CD4-positive, alpha-beta T cell treated with Interleukin-12 subunit alpha and Interleukin-12 subunit beta, for 1 hour (primary cell): ENCODE measurements at places on chromosomes 3 and 15.

GRCh38 chr15:82731527-82731926, 21.9 kb upstream of the AP3B2 start:
- DNase-seq, result no peak

- peak; percentile 10 for DNase-seq
Measured at GRCh38 chr3:8658306-8659212, 14.0 kb upstream of the SSUH2 start.

DNA sequence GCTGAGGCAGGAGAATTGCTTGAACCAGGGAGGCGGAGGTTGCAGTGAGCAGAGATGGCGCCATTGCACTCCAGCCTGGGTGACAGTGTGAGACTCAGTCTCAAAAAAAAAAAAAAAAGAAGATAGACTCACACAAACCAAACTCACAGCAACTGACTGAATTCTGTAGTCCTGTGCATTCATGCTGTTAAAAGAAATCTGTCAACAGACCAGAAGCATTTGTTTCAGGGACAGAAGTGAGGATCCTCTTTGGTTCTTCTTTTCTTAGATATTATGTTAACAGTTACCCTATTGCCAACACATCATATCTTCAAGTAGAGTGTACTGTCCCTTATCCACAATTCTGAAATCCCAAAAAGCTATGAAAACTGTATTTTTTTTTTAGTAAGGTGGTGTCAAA, 192.4 kb downstream of the CDIN1 start:
- no peak for DNase-seq

- no peak for DNase-seq
Measured at GRCh38 chr15:98827217-98827616, 178.9 kb downstream of the IGF1R start.

GRCh38 chr15:101048581-101049030, 129.4 kb downstream of the LRRK1 start:
- no peak for DNase-seq

GRCh38 chr3:23202921-23203707, at the start of gene UBE2E2:
Gene UBE2E2, plus strand, starts transcription at chr3:23203327.
- DNase-seq, result peak; percentile 45

GRCh38 chr15:96053781-96054428, 276.6 kb upstream of the NR2F2 start:
- no peak for DNase-seq

DNA sequence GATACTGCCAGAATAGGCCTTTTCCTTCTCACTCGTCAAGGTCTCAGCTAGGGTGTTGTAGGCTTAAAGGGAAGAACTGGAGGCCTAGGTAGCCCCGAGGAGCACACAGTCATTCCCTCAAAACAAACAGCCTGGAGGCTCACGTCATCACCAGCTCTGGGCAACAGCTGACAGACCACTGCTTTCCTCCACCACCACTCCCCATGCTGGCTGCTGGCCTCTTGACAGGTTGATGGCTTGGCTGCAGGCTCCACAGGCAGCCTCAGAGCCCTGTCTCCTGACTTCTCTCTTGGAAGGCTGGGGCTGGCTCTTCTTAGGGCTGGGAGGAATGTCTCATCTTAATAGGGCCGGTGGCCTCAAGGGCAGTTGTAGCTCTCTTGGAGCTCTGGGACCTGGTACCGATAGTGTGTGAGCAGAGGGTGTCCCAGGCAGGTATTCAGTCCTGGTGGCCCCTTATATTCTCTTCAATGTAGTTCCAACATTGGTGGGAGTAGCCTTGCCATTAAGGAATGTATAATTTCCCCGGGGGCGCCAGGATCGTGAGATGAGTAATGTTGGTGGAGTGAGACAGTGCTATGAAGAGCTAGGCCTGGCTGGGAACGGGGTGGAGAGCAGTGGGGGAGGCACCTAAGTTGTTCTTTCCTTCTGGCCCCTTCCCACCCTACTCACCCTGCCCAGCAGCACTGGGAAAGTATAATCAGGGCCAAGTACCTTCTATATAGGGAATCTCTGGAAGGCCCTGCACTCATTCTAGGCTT, 6.1 kb upstream of the AP2M1 start:
- no peak for DNase-seq

DNA sequence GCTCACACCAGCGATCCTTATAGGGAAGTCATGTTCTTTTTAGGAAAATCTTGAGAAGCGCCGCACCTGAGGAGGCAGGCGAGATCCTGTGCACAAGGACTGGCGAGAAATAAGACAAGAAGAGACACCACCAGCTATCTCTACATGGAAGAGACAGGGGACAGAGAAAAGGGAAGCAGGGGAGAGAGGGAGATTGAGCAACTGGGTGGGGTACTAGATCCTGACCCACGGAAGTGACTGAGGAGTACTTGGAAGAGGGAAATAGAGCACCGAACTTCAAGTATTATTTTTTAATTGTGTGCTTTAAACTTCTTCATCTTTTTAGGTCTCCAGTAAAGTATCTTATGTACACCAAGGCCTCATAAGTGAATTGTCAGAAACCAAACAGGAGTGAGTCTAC, 742.0 kb upstream of the LMCD1 start:
- no peak for DNase-seq

DNA sequence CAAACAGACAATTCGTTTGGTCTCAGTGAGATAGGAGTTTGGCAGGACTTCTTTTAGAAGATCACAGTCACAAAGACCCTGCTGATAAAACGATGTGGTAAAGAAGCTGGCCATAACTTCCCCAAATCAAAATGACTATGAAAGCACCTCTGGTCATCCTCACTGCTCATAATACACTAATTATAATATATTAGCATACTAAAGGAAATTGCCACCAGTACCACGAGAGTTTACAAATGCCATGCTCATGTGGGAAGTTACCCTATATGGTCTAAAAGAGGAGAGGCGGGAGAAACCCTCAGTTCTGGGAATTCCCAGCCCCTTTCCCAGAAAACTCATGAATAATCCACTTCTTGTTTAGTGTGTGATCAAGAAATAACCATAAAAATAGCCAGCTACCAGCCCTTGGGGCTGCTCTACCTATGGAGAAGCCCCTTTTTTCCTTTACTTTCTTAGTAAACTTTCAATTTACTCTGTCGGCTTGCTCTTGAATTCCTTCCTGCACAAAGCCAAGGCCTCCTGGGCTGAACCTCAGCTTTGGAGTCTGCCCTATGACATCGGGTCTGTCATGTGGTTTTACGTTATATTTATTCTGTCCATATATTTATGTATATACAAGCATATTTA, 115.8 kb upstream of the IGSF10 start:
- DNase-seq, result no peak

GRCh38 chr3:11591391-11592282, 52.1 kb downstream of the VGLL4 start:
- no peak for DNase-seq

- DNase-seq, result no peak
Measured at GRCh38 chr3:71546821-71547220, 36.7 kb downstream of the FOXP1 start.

DNA sequence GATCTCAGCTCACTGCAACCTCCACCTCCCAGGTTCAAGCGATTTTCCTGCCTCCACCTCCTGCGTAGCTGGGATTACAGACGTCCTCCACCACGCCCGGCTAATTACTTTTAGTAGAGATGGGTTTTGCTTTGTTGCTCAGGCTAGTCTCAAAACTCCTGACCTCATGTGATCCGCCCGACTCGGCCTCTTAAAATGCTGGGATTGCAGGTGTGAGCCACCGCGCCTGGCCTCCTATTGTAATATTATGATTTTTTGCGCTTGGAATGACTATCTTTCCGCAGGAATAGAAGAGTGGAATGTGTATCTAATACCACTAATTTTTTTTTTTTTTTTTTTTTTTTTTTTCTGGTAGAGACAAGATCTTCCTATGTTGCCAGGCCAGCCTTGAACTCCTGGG, 1.8 kb downstream of the ARL8B start:
- DNase-seq, result no peak

DNA sequence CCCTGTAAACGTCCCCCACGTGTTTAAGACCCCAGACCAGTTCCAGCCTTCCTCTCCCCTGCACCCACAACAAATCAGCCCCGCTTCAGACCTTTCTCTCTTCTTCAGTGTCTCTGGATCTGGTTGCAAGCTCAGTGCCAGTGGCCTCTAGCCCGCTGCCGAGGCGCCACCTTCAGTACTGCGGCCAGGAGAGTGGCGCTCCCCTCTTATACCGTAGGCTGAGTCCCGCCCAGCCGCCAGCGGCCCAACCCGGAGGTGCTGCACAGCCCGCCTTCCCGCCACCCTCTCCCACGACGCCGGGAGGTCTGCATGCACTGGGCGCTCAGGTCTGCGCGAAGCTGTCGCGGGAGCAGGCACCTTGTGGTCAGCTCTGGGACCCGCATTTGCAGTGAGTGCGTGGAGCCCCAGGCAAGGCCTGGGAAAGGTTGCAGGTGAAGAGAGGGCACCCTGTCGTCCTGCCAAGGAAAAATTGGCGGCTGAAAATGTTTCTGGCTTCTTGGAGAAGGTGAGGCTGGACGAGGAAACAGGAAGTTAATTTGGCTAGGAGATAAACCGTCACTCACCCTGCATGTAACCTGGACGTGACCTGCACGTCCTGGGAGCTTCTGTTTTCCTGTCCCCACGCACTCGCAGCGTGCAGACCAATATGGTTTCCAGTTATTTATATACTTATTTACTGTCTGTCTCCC, at the start of gene C2CD4B:
TSS of gene C2CD4B (minus strand) at position 182 of the 689 bp plus-strand sequence. CDS start 301 bp downstream, outside the sequence.
- DNase-seq, result no peak

- DNase-seq, result no peak
Measured at GRCh38 chr3:144165482-144165881, 193.9 kb downstream of the DIPK2A start.

GRCh38 chr3:195551381-195551978, 8.4 kb upstream of the PPP1R2 start:
- DNase-seq, result no peak

DNA sequence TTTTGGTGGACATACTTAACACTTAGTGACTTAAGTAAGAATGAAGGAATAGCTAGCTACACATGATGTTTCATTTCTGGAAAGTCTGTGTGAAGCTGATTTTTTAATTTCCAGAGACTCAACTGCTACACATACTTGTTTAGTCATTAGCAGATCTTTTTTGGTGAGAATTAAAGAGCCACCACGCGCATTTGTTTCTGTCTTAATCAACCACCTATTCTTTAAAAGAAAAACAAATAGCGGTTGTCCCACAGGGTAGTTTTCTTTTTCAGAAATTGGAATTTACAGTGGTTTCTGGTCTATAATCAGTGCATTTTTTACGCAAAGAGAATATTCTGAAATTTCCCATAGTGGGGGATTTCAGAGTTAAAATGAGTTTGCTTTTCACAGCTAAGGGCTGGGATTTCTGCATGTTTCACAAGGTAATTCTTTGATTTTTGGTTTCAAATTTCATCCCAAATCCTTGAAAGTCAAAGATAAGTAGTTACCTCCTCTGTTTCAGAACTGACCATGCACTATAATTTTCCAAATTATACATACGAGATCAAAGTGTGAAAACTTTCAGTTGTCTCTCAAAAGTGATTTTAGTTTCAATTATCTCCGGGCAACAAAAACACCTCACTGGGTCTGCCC, 631.0 kb upstream of the GRM7 start:
- DNase-seq, result no peak

GRCh38 chr3:141955175-141955574, 78.7 kb downstream of the ATP1B3 start:
- no peak for DNase-seq

DNA sequence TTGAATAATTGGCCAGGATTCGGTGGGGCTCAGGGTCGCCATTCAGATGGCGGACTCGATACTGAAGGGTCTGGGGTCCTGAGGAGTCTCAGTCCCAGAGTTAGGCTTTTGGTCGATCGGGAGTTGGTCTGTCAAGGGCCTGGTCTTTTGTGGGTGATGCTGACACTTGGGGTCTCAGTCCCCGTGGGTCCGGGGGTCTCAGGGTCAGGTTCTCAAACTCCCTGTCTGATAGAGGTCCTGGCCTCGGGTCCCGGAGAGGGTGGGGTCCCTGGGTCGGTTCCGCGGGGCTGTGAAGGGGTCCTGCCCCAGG, 467 bp downstream of the NCKIPSD start:
- no peak for DNase-seq

GRCh38 chr15:35064576-35065190, 20.4 kb downstream of the NANOGP8 start:
- DNase-seq, result no peak

- DNase-seq, result no peak
Measured at GRCh38 chr3:159819676-159820075, 169.0 kb upstream of the IL12A start.

- no peak for DNase-seq
Measured at GRCh38 chr3:171442184-171442583, 18.0 kb downstream of the TNIK start.

- no peak for DNase-seq
Measured at GRCh38 chr15:101545548-101546505, 56.3 kb upstream of the PCSK6 start.

- DNase-seq, result peak; percentile 45
Measured at GRCh38 chr3:16338999-16339398, 74.0 kb downstream of the OXNAD1 start.

DNA sequence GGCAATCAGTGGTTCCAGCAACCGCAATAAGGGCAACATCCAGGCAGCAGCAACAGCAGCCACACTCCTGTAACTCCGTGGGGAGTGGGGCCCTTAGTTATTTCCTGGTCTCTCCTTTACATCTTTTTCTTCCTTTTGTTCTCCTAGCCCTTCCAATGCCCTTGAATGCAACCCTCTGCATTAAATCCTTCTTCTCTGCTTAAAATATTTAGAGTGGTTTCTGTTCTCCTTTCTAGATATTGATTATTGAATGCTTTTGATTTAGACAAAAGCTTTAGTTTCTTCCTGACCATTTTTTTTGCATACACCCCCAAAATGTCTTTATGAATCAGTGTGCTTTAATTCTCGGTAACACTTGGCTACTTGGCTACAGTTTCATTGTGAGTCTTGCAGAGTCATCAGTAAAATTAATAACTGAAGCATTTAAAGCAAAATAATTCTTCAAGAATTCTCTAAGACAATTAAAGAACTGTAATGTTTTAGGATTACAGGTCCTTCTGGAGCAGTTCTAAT, 586.1 kb downstream of the MECOM start:
- DNase-seq, result no peak

- DNase-seq, result no peak
Measured at GRCh38 chr3:113498221-113499005, 16.5 kb downstream of the SPICE1 start.

GRCh38 chr15:92112180-92112579, 258.7 kb downstream of the SLCO3A1 start:
- DNase-seq, result no peak

GRCh38 chr3:186772701-186773417, 10.5 kb upstream of the EIF4A2 start:
- DNase-seq, result peak; percentile 64

DNA sequence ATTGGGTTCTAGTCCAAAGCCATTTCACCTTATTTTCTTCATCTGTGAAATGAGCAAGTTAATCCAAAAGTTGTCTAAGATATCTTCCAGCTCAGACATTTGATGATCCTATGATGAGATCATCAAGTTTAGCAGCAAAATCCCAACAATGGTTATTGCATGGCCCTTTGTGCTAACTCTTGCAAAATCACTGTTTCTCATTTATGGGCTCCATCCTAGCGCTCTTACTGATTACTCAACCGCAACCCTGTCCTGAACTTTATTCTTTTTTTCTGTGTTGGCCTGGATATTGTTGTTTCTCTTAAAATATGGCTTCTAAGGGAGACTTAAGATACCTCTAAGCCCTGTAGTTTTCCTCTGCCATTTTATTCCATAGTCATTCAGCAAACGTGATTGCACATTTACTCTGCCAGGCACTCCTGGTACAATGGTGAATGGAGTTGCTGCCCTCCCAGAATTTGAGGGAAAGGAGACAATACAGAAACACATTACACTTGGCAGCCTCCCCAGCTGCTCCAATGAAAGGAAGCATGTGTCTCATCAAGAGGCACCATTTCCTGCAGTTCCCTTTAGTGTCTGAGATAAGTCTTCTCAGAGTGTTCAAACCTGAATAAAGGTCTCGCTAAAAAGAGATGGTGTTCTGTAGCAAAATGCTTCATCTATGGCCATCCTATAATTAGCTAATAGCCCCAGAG, 4.4 kb downstream of the GXYLT2 start:
- no peak for DNase-seq

GRCh38 chr15:95793231-95793630, 537.3 kb upstream of the NR2F2 start:
- no peak for DNase-seq
